Left lobe of liver (tissue), 2 donors: ENCODE measurements at places on chromosomes 1 and 21. TPM values are rescaled to one million over a fixed set of nuclear protein-coding genes. Genes with fewer than 3 reads are reported as not detected.

Gene OXCT2
- not detected for total RNA-seq

Gene ALDH4A1
- total RNA-seq = 359 TPM

Gene FAM163A
- total RNA-seq = 0.05 TPM

Gene BATF3
- total RNA-seq = 0.28 TPM

Gene IFNLR1
- total RNA-seq = 4.5 TPM

Gene PEAR1
- 4.5 TPM for total RNA-seq

GRCh38 chr1:44672961-44673674, 1.2 kb downstream of the TMEM53 start:
- DNase-seq = no peak

- peak; percentile 35 for DNase-seq
These were observed 4.9 kb upstream of the TMEM61 start for GRCh38 chr1:54975356-54976108.

- no peak for DNase-seq
These were observed 79.7 kb upstream of the TMEM51 start for GRCh38 chr1:15073799-15074308.

- DNase-seq = no peak
These were observed 154.2 kb downstream of the EIF4G3 start for GRCh38 chr1:21022279-21023040.
